CD4-positive, alpha-beta T cell treated with Interleukin-15 for 1 hour (primary cell): ENCODE measurements at places on chromosomes 1 and 21.

DNA sequence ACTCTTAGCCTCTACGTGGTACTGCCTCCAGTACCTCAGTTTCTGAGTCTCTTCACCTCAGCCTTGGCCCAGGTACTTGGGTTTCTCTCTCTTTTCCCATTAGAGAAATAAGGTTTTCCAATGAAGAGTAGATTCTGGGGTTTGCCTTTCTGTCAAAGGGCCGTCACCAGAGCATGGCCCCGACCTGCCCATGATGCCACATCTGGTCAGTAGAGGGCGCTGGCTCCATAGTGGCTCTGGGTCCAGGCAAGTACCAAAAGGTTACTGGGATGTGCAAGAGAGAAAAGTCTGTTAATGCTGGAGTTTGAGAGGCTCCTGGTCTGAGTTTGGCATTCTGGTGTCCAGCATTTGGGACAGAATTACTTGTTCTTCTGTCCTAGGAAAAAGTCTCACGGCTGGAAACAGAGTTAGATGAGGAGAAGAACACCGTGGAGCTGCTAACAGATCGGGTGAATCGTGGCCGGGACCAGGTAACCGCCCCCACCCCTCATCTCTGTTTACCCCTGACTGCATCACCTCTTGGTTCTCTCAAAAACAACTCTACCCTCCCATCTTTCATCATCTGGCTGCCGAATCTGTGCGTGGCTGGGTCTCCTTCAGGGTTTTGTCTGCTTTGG lies 5.3 kb upstream of the TUFT1 start:
- DNase-seq: peak; percentile 69

- DNase-seq: no peak
Measured at GRCh38 chr1:77671836-77672235, 10.6 kb downstream of the ZZZ3 start.

DNA sequence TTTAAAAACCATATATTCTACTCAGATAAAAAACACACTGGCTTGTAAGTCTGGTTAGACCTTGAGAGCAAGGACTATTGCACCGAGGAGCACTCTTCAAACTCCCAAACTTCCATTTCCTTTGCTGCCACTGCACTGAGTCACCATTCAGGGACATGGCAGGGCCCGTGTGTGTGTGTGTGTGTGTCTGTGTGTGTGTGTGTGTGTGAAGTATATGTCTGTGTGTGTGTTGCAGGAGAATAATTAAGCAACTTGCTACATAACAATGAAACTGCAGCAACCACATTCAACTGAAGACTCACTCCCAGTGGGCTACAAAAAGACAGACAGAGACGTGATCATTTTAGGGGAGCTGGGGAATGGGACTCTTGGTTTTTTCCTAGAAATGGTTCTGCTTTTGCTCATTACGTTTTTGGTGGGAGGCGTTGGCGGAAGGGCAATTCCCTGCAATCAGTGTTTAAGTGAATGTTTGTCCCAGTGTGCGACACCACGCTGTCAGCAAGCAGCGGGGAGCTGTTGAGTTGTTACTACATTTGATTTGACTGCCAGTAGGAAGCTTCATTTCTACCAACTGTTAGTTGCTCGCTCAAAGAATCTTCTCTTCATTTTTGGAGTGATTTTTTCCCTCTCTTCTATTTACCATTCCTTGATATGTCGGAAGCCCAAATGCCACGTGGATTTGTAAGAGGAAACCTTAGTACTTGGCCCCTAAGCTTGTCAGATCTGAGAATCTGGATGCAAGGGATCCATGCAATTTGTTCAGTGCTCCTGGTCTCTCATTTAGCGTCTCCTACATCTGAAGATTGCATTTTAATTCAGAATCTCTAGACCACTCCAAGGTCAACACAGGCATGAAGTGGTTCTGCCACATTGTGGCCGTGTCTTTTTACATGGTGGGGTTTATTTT lies 36.1 kb downstream of the ESRRG start:
- DNase-seq: no peak

DNA sequence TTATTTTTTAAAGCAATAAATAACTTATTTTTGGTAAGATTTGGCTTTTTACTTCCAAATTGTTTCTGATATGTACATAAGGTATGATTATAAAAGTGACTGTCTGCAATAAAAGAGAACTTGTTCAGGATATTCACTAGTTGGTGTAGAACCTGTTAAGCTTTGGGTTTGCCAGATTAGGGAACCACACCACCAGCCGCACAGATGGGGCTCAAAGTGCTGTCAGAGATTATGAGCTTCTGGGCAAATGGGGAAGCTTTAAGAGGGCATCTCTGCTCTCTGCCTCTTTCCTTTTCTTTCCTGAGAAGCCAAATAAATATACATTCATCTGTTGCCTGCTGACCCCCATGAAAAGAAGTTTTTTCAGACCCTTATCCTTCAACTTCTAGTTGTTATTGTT lies 25.4 kb downstream of the IVNS1ABP start:
- DNase-seq: no peak
